ENCODE measurements at places on chromosomes 4 and X. TPM values are rescaled to one million over a fixed set of nuclear protein-coding genes. Genes with fewer than 3 reads are reported as not detected.
A peak's percentile ranks its signal among the peaks of the same experiment; 100 is the strongest.

The PLA2G12A gene
- total RNA-seq = 45.0 TPM

DNA sequence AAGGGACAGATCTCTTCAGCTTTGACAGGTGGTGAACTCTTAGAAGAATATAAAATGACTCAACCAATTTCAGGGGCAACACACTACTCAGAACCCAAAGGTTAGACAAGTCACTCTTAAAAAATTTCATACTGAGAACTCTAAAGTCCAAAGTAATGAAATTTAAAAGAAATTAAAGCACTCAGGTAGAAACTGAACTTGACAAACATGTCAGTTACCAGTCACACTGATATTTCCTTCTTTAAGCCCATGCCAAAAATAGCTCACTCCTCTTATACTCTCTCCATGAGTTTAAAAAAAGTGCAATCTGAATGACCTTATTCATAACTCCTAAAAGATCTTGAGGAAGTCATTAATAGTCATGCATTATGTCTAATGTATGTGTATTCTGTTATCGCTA, 40.3 kb downstream of the AMMECR1 start:
- H3K27ac ChIP-seq = no peak overlapping the region
- H3K4me3 ChIP-seq = no peak overlapping the region
- H3K27me3 ChIP-seq = no peaks in the 10 kb centered on the region
- H3K36me3 ChIP-seq = no peaks in the 10 kb centered on the region
- H3K4me1 ChIP-seq = peaks cover 36% of the 10 kb centered on the region

GRCh38 chrX:103304705-103305104, 6.1 kb downstream of the BEX2 start:
- no peaks in the 10 kb centered on the region for H3K4me1 ChIP-seq
- no peaks in the 10 kb centered on the region for H3K36me3 ChIP-seq
- no peak for DNase-seq
- peaks cover 19% of the 10 kb centered on the region for H3K27me3 ChIP-seq
- H3K27ac ChIP-seq = no peak overlapping the region
- no peak overlapping the region for H3K4me3 ChIP-seq

GRCh38 chrX:99394456-99394855, 1015.6 kb downstream of the PCDH19 start:
- DNase-seq = no peak
- no peaks in the 10 kb centered on the region for H3K36me3 ChIP-seq
- no peaks in the 10 kb centered on the region for H3K27me3 ChIP-seq
- H3K4me1 ChIP-seq = no peaks in the 10 kb centered on the region
- H3K4me3 ChIP-seq = no peak overlapping the region

GRCh38 chr4:41214825-41215146, 444 bp upstream of the APBB2 start:
- no peak overlapping the region for H3K27ac ChIP-seq
- H3K36me3 ChIP-seq = peaks cover 31% of the 10 kb centered on the region
- H3K27me3 ChIP-seq = no peaks in the 10 kb centered on the region
- H3K4me1 ChIP-seq = no peaks in the 10 kb centered on the region
- DNase-seq = peak; percentile 3
- H3K4me3 ChIP-seq = peak overlapping the region; percentile 71

GRCh38 chrX:143754183-143754582, 33.6 kb upstream of the SPANXN2 start:
- H3K27me3 ChIP-seq = no peaks in the 10 kb centered on the region
- no peak overlapping the region for H3K27ac ChIP-seq
- H3K36me3 ChIP-seq = no peaks in the 10 kb centered on the region
- H3K4me3 ChIP-seq = no peak overlapping the region

The F11 gene
- 0.86 TPM for total RNA-seq

The P2RY8 gene
- total RNA-seq = not detected

The PDZD4 gene
- total RNA-seq = 0.59 TPM

The MMRN1 gene
- not detected for total RNA-seq

The UGT2A3 gene
- total RNA-seq = 2.9 TPM

DNA sequence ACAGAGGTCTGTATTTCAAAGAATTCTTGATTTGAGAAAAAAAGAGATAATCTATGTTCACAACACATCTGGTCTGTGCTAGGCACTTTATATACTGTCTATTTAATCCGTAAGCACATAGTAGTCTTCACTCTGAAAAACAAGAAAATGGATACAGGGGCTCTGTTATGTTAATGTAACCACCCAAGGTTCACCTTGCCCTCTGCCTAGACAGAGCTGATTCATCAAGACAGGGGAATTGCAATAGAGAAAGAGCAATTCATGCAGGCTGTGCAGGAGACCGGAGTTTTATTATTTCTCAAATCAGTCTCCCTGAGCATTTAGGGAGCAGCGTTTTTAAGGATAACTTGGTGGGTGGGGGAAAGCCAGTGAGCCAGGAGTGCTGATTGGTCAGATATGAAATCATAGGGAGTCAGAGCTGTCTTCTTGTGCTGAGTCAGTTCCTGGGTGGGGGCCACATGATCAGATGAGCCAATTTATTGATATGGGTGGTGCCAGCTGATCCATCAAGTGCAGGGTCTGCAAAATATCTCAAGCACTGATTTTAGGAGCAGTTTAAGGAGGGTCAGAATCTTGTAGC, 92.9 kb upstream of the TNIP3 start:
- no peaks in the 10 kb centered on the region for H3K36me3 ChIP-seq
- H3K27me3 ChIP-seq = no peaks in the 10 kb centered on the region
- H3K27ac ChIP-seq = no peak overlapping the region
- H3K4me3 ChIP-seq = no peak overlapping the region

DNA sequence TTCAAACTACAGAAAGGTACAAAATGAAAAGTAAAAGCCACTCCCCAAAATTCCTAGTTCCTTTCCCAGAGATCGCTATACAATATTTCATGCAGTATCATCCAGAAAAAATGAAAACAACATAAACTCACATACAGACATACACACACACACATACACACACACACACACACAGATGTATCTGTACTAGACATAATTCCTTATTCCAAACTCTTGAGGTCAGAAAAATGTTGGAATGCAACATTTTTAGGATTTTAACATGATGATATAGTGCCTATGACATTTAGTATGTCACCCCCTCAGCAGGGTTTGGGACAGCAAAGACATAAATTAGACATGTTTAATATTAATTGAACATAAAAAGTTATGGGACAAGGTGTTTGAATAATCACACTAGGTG, 73.4 kb upstream of the LHFPL1 start:
- DNase-seq = no peak
- H3K4me1 ChIP-seq = peaks cover 10% of the 10 kb centered on the region
- no peaks in the 10 kb centered on the region for H3K27me3 ChIP-seq
- H3K4me3 ChIP-seq = no peak overlapping the region
- H3K27ac ChIP-seq = no peak overlapping the region

DNA sequence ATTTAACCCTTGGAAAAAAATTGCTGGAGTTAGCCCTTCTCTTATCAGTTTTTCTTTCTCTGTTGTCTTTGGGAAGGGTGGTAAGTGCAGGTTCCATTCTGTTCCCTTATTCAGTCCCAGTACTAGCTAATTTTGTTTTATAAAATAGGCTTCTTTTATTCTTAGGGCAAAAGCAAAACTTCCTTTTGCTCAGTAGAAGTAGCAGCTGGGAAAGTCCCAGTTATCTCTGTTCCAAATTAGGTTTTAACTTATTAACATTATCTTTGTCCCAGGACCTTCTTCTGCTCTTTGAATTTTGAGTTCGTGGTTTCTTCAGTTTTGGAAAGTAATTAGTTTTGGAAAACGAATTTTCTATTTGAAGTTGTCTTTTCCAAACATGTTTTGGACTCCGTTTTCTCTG, 61.1 kb downstream of the BANK1 start:
- H3K4me1 ChIP-seq = peaks cover 13% of the 10 kb centered on the region
- no peaks in the 10 kb centered on the region for H3K27me3 ChIP-seq
- no peak overlapping the region for H3K27ac ChIP-seq
- no peaks in the 10 kb centered on the region for H3K36me3 ChIP-seq
- no peak overlapping the region for H3K4me3 ChIP-seq

The PROM1 gene
- 43.8 TPM for total RNA-seq

DNA sequence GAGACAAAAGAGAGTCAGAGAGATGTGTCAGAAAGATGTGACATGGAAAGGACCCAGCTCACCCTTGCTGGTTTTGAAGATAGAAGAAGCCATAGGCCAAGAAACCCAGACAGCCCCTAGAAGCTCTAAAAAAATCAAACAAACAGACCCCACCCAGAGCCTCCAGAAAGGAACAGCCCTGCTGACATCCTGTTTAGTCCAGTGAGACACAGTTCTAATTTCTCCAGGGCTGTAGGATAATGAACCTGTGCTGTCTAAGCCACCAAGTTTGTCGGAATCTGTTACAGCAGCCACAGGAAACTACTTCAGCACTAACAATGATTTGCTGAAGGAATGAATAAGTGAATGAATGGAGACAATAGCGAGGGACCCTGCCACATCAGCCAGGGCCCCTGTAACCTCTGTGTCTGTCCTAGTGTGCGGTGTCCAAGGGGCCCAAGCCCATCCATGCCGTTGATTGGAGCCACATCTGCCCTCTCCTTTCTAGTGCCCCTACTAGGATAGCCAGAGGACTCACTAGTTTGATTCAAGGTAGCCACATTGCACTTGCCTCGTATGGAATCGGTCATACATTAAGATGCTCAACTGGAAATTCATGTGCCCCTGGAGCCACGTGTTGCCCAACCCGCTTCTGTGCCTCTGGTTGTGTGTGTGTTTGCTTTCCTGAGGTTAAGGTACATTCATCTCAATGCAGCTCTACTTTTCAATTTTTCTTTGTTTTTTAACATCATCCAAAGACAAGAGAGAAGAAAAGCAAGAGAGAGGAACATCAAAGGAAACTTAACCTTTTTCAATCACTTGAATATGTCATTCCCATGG, 32.5 kb upstream of the SLC2A9 start:
- DNase-seq = no peak
- H3K36me3 ChIP-seq = peaks cover 4% of the 10 kb centered on the region
- no peak overlapping the region for H3K4me3 ChIP-seq
- H3K27me3 ChIP-seq = no peaks in the 10 kb centered on the region
- no peak overlapping the region for H3K27ac ChIP-seq

DNA sequence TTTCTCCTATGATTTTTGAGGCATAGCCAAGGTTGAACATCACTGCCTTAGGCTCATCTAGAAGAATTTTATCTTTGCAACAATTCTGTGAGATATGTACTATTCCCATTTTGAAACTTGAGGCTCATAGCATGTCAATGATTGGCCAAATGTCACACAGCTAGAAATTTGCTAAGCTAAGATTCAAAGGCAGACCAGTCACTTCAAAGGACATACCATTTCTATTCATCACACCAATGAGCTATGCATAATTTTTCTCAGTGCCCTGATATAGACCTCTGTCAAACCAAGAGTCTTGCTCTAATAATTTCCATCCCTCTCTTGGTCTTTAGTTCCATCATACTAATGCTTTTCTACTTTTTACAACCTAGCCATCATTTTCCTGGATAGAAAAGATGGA, 27.6 kb upstream of the SERTM2 start:
- no peak overlapping the region for H3K27ac ChIP-seq
- no peaks in the 10 kb centered on the region for H3K27me3 ChIP-seq
- no peaks in the 10 kb centered on the region for H3K4me1 ChIP-seq
- H3K36me3 ChIP-seq = no peaks in the 10 kb centered on the region

GRCh38 chrX:54288968-54289367, 68.9 kb downstream of the WNK3 start:
- no peak overlapping the region for H3K27ac ChIP-seq
- no peaks in the 10 kb centered on the region for H3K36me3 ChIP-seq
- H3K4me3 ChIP-seq = no peak overlapping the region
- peaks cover 48% of the 10 kb centered on the region for H3K27me3 ChIP-seq
- H3K4me1 ChIP-seq = no peaks in the 10 kb centered on the region
- no peak for DNase-seq

DNA sequence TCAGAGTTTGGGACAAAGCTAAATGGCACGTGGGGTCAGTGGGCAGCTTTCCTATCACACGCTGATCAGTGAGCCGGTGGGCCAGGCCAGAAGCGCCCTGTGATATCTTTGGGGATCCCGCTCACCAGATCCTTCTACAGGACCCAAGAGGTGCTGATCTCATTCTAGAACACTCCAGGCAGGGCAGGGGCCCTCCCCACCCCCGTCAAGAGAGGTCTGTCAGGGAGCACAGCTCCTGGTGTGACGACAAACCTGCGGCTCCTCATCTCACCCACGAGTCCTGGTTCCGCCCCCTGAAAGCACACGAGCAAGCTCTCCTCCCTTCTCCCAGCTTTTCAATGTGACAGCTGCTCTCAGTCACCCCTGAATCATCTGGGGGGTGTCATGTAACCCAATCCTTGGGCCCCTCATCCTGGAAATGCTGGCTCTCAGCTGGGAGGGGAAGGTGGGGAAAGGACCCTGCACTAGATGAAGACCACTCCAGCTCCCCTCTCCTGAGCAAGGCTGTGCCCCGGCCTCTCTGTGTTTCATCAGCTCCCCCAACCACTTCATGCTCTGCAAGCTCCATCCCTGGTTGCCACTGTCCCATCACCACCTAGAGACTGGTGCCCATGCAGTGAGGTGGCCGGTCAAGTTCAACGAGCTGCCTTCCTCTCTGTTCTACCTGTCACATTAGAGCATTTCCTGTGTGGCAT, 4.6 kb downstream of the HCFC1 start:
- peak overlapping the region; percentile 42 for H3K4me3 ChIP-seq
- no peaks in the 10 kb centered on the region for H3K27me3 ChIP-seq
- H3K4me1 ChIP-seq = peaks cover 23% of the 10 kb centered on the region
- H3K36me3 ChIP-seq = peaks cover 49% of the 10 kb centered on the region

- H3K27me3 ChIP-seq = no peaks in the 10 kb centered on the region
- no peak for DNase-seq
- no peaks in the 10 kb centered on the region for H3K4me1 ChIP-seq
- H3K36me3 ChIP-seq = no peaks in the 10 kb centered on the region
- no peak overlapping the region for H3K4me3 ChIP-seq
These were observed 21.3 kb downstream of the RPGR start for GRCh38 chrX:38305971-38306370.

DNA sequence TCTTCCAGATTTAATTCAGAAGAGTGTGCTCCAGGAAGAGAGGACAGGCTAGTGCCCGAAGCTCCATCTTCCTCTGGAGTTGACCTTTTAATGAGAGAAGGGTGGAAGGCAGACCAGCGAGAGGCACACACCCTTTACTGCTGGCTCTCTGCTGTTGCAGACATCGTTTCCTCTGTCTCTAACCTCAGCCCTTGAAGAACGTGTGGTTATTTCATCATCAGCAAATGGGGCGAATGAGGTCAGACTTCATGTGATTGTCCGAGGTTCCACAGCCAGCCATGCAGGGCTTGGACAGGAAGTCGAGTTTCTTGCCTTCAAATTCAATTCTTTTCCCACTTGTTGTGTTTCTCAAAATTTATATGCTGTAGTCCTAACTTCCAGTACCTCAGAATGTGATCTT, 155.2 kb upstream of the MSX1 start:
- DNase-seq = no peak
- H3K36me3 ChIP-seq = no peaks in the 10 kb centered on the region
- H3K27ac ChIP-seq = no peak overlapping the region
- H3K27me3 ChIP-seq = no peaks in the 10 kb centered on the region

All from Calu3 (cell line).